ENCODE measurements at places on chromosomes 1 and 21.

DNA sequence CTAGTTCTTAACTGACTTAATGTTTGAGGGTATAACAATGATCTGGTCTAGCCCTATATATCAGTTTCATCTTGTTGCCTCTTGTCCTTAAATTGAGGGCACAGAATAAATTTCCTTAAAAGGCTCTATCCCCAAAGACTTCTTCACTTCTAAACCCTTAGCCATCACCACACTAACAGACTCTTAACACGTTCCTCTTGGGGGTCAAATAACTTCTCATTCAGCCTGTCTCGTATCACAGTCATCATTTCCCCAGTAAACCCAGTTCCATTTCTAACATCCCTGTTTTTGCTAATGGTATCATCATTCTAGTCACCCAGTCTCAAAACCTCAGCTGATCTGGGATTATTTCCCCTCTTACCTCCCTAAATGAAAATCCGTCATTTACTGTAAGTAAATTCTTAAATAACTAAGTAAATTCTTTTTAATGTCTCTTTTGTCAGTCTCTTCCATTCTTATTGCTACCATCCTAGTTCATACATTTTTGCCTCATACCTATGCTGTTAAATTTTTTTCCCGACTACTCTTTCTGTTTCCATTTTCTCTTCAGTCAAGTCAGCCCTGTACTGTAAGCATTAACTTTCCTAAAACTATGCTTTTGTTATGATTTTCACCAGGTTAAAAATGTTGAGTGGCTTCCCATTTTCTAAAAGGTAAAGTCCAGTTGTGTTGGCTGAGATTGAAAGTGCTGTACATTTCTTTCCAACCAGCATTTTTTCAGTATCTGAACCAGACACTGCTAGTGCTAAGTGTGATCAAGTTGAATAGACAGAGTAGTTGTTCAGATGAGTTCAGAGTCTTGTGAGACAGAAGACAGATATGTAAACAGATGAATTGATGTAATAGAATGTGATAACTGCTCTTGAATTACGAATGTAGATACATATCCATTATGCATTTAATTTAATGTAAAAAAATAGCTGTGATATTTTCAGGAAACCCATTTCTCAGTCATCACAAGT lies 6.9 kb downstream of the CTTNBP2NL start:
- DNase-seq = no peak

GRCh38 chr1:78839704-78840277 lies 166.7 kb downstream of the ADGRL4 start:
- DNase-seq = no peak

- no peak for DNase-seq
Measured at GRCh38 chr1:117877823-117878222, 51.6 kb downstream of the GDAP2 start.

GRCh38 chr1:113542221-113542701 lies 151.9 kb downstream of the MAGI3 start:
- no peak for DNase-seq

DNA sequence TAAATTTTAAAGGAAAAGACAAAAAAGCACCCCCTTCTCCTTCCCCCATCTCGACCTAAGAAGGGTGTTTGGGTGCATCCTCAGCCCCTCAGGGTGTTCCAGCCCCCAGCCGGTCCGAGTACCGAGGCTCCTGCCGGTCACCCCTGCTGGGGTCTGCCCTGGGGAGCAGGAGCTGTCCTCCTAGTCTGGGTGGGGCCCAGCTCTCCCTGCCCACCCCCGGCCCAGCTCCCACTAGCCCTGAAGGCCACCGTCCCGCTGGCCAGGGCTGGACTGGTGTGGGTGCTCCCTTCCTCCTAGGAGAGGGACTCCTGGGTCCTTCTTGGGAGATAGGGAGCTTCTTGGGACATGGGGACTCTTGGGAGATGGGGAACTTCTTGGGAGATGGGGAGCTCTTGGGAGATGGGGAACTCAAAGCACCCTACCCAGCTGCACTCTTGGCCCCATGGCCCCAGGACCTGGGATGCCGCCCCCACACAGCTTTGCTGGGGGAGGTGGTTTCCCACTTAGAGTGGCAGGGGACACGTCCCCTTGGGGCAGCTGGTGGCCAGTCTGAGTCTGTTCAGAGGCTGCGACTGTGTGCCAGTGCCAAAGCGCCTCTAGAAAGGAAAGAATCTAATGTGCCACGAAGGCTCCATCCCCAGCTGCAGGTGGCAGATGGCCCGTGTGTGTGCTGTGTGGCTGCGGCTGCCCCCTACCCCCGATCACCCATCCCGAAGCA lies 44.5 kb downstream of the MORN1 start:
- DNase-seq = no peak

DNA sequence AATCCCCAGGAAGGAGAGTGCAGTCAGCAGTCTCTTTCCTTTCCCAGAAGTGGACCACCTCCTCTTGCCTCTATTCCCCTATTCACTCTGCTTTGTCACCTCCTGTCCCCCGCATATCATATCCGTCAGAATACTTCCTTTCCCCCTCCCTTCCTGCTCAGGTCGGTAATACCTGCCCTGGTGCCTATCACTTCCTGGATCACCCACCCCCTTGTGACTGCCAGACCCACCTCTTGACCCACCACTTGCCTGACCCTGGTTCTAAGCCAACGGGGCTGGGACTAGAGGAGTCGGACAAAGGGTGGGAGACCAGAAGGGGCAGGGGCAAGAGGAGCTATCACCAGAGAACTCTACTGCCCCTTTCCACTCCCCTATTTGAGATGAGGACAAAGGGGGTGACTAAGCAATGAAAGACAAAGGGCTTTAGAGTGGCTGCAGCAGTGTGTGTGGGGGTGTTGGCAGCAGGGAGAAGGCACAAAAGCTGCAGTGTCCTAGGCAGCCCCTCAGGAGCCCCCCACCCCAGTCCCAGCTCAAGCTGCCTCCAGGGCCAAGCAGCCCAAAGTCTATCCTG lies 1.7 kb upstream of the ADAMTS4 start:
- DNase-seq = no peak

- DNase-seq = no peak
Measured at GRCh38 chr1:66526991-66527390, 7.0 kb upstream of the SGIP1 start.

DNA sequence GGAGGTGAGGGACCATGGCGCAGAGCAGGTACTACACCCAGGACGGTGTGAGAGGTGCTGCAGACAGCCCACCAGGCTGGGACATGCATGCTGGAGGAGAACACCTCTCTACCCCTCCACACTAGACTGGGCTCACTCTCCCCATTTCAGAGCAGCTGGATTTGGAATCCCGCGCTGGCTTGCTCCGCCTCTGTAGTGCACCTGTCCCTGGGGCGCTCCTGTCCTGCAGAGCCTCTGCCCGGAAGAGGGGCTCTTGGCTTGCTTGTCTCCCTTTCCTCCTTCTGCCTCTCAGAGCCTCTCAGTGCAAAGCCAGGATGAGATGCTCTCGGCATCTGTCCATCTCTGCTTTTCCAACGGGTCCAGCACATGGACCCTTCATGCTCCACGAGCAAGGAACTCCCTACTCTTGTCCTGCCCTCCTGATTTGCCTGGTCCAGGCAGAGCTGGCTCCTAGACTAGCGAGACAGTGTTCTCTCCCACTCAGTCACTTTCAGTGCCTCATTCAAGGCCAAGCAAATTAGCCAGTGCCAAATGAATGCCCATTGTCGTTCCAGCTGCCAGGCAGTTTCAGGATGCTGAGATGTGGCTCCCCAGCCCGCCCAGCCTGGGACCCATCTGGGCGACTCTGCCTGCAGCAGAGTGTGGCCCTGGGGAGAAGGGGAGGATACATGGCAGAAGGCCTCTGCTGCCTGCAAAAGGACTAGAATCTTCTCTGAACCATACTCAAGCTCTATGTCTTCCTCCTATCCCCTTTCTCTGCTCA lies 33.7 kb downstream of the CDCA8 start:
- no peak for DNase-seq

- DNase-seq = no peak
Measured at GRCh38 chr1:242184955-242185354, 186.1 kb upstream of the MAP1LC3C start.

DNA sequence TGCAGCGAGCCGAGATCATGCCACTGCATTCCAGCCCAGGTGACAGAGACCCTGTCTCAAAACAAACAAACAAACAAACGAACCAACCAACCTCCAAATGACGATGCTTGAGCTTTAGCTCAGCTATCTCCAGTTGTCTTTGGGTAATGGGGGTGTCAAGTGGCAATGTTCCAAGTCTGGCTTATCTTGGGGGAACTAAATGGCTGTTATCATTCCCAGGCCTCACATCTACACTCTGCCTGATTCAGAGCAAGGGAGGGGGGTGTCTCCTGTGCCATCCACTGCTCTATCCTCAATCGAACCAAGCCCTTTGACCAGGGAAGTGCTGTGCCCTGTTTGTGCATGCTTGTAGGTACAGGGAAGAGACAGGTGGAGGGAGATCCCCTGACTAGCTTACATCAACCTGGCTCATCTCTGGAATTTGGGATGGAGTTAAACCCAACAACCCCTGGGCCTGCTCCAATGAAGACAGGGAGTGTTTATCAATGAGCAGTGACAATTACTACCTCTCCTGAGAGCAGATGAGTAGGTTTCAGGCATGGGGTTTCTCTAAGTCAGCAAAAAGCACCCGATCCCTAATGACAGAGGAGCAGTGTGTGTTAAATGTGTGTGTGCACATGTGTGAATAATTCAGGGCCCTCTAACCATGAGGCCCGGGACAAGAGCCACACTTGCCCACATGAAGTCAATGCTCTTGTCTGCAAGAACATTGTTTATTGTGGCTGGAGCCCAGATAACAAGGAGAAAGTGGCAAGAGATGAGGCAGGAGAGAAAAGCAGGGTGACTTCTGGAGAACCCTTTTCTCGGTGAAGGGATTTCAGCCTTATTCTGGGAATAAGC lies 20.3 kb upstream of the IL6R start:
- no peak for DNase-seq

GRCh38 chr1:231872461-231872910 lies 245.9 kb downstream of the DISC1 start:
- DNase-seq = no peak

DNA sequence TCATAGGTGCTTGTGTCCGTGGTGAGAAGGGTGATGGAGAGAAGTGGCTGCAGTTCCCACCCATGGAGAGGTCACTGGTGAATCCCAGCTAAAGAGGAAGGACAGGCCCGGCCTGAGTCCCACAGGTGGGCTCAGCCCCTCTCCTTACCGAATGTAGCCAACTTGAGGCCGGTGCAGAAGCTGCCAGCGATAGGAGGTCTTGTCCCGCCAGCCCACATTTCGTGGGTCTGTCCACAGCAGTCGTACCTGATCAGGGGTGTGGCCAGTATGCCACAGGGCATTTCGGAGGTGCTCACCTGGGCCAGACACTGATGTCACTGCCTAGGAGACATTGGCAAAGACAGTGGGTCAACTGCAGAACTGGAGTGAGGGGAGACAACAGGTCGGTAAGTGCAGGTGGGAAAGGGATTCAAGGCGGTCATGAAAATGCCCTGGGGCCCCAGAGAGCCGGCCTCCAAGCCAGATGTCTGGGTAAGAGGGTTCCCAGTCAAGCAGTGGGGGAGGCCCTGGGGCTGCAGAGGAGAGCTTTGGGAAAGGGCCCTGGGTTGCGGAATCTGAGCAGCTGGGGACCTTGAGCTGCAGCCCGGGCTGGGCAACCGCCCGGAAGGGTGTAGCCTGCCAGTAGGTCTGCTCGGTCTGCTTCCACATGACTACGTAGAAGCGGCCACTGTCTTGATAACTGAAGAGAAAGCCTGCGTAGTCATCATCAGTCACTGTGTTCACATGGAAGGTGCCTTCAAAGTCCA lies 10.6 kb downstream of the THBS3 start:
- DNase-seq = no peak

GRCh38 chr21:26759731-26760130 lies 85.5 kb downstream of the ADAMTS1 start:
- no peak for DNase-seq

DNA sequence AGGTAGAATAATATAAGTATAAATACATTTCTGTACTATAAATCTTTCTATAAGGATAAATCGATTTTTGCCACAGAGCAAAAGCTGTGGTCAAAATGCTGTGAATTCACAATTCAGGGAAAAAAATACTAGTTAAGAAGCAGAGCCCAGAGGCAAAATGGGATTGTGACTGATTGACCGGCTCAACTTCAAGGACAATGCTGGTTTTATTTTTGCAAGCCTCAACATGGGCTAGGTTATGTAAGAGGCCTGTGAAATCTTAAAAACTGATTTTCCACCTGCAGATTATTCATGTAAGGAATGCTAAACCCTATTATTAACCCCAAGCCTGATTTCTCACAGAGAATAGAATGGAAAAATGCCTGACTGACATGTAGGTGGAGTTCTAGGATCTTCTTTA lies 155.1 kb downstream of the HHAT start:
- DNase-seq = no peak

GRCh38 chr1:1281533-1282321 lies 1.5 kb downstream of the SCNN1D start:
- DNase-seq = no peak

DNA sequence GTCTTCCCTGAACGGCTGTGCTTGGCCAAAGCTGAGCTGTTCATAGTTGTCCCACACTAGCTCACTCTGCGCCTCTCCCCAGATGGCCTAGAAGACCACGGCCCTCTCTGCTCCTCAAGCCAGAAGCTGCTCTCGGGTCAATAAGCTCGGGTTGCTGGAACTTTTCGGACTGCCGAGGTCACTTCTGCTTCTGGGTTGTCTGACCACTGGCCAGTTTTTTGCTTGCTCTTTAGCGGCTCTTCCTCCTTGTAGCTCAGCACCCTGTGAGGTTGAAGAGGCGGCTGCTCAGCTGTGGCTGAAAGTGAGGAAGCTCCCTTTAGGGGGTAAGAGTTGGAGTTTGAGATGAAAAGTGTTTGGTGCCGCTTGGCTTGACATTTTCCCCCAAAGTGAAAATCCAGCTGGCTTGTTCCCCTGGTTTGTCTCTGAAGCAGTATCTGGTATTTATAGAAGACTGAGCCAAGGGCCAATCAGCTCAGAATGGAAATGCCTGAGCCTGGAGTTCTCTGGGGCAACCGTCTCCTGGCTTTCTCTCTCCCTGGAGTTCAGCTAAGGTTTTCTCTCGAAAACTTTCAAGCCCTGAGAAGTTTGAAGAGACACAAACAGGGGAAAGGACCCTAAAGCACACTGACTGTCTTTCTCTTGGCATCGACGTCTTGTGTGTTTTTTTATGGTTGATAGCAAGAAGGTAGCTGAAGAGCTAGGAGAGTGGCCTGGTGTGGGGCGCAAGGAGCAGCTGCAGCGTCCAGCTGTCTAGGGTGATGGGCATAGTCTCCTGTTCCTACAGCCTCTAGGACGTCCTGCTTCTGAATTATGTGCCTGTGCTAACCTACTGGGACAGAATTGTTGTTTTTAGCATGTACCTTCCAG lies 72.0 kb downstream of the SYT6 start:
- no peak for DNase-seq

DNA sequence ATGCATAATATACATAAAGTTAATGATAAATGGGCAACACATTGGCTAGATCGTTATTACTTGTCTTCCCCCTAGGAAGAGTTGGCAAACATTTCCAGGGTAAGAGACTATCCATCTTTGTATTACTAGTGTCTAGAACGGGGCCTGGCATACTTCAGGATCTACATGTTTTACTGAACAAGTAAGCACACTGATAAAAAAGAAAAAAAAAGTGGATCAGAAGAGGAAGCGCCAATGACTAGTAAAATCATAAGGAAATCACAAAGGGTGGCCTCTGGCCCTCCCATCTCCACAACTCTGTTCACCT lies 482 bp downstream of the TM2D1 start:
- DNase-seq = no peak

GRCh38 chr1:199287647-199288046 lies 648.8 kb downstream of the PTPRC start:
- DNase-seq = no peak
